ENCODE measurements at places on chromosomes 6 and 20.

DNA sequence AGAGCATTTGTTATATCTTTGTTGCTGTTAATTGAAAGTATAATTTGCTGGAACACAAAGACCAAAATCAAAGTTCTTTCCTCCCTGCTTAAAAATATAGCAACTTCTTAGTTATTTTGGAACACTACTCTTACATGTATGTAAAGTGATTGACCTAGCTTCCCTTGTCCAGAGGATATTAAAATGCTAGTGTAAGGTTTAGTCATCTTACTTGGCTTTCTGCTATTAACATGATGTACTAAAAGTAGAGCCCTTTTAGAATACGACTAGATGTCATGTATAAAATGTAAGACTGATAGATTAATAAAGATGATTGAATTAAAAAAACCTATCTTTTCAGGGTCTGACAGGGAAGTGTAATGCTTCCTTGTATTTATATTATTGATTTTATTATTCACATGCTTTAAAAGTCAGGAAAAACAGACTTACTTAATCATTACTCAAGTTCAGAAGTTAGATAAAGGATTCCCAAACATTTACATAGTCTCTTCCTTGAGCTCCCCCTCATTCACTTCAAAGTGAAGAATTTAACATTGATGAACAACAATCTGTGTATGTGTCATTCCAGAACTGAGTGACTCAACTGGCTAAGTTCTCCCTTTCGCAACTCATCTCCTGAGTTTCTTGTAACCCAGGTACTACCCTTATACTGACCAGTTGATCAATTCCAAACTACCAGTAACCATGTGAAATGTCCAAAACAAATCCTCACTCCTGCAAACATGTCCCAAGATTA, 50.9 kb downstream of the BTBD9 start:
- DNase-seq: no peak

DNA sequence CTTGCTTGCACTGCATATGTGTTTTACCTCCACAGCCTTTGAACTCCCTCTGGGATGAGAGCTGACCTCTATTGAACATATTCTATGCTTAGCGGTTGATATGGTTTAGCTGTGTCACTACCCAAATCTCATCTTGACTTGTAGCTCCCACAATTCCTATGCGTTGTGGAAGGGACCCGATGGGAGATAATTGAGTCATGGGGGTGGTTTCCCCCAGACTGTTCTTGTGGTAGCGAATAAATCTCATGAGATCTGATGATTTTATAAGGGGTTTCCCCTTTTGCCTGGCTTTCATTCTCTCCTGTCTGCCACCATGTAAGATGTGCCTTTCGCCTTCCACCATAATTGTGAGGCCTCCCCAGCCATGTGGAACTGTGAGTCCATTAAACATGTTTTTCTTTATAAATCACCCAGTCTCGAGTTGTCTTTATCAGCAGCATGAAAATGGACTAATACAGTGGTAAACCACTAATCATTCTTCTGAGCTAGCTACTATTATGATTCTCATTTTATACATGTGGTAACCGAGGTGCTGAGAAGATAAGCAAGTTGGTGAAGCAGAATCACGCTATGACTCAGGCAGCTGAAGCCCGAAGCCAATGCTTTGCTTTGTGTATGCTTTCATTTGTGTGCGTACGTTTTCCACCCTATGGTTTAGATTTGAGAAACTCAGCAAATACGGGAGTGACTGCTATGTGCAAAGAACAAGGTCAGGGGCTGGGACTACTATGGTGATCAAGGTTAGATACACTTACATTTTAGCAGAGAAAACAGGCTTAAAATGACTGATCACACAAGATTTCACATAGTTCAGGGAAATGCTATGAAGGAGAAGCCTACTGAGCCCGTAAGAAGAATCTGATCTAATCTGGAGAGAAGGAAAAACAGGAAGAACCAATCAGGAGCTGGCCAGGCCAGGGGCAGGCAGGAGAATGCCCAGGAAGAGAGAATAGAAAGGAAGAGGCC, 363.5 kb downstream of the ESR1 start:
- peak; percentile 44 for DNase-seq

DNA sequence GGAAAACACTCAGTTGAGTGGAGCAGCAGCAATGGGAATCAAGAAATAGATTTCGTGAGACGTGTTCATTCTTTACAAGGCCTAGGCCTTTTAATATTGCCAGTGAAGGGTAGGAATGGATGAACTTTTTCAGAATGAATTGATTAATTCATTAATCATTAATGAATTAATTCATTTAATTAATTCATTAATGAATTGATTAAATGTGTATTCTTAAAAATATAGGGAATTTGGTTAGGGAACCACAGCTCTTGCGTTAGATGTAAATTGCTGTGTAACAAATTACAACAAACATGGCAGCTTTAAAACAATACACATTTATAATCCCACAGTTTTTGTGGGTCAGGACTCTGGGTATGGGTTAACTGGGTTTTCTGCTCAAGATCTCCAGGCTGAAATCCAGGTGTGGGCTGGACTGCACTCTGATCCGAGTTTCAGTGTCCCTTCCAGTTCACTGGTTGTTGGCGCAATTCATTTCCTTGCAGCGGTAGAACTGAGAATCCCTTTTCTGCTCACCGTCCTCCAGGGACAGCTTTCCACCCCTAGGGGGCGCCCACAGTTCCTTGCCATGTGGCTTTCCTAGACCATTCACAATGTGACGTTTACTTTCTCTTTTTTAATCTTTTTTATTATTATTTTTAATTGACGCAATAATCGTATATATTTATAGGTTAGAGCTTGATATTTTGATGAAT, 32.8 kb upstream of the BCAS1 start:
- DNase-seq: peak; percentile 65

GRCh38 chr20:48241482-48241881, 456.2 kb upstream of the SULF2 start:
- DNase-seq: no peak

GRCh38 chr6:11412616-11413015, 124.9 kb upstream of the TMEM170B start:
- DNase-seq: no peak
